ENCODE measurements at places on chromosomes 1 and 21. TPM values are rescaled to one million over a fixed set of nuclear protein-coding genes. Genes with fewer than 3 reads are reported as not detected.

Gene ATAD3C
- total RNA-seq, result 1.7 TPM

DNA sequence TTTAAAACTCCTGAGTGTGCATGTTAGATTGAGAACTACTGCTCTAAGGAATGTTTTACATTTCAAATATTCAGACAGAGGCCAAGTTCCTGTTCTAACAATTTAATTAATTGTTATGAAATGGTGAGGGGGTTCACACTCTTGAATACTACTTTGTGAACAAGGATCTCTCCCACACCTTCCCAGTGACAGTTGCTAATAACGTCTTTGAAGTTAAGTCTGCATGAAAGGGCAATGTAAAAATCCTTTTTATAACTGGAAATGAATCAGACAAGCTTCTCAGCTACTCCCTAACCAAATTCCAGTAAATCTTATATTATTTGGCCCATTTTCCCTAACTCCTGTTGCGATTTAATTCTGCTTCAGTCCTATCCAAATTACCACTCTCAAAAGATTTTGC is 828.5 kb upstream of the ADAMTS5 start:
- DNase-seq, result no peak

DNA sequence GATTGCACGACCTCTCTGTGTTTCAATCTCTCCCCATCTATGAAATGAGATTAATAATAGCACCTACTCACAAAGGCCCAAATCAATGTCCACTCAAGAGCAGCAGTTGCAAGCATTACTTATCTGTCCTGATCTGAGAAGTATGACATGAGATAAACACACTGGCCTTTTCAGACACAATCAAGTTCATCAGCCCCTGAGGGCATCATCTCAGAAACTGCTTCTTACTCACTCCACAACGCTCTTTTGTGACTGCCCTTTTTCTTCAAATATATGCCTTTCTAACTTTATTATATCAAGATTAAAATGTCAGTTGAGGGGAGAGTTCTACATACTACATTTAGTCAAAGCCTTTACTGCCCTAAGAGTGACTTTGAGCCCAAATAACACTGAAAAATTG is 371.9 kb upstream of the SPAG17 start:
- DNase-seq, result no peak

GRCh38 chr1:50921029-50921428 is 39.0 kb downstream of the FAF1 start:
- DNase-seq, result no peak

- no peak for DNase-seq
Observed at GRCh38 chr1:167658574-167659328, 28.7 kb downstream of the RCSD1 start.
